Stimulated activated CD4-positive, alpha-beta T cell treated with anti-CD3 and anti-CD28 coated beads, Interleukin-2, amount 100 ng/mL, for 24 hours (primary cell): ENCODE measurements at places on chromosomes 6 and 20.

DNA sequence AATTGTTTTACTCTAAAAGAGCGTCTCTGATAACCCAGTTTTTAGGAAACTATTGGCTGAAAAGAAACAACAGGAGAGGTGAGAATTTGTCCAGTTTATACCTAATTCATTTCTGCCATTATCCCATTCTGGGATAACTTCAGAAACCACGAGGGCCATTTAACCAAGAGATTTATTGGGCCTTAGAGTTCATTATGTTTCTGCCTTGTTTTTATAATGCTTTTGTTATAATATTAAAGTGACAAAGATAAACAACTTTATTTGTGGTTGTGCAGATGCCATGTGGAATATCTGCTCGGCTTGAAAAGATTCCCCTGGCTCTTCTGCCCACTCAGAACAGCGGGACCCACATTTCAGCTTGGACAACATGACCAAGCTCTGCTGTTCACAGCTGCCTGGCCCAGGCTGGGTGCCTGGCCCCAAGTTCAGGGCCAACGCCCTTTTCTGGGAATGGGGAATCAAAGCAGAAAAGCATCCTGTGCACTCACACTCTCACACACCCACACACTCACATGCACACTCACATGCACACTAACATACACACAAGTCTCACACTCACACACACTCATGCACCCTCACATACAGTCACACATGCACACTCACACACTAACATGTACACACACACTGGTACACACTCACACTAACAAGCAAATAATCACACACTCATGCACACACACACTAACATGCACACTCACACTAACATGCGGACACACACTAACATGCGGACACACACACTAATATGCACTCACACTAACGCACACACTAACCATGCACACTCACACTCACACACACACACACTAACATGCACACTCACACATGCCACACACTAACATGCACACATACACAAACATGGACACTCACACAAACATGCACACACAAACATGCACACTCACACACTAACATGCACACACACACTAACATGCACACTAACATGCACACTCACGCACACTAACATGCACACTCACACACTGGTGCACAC is 86.7 kb upstream of the NEDD9 start:
- no peak for DNase-seq

DNA sequence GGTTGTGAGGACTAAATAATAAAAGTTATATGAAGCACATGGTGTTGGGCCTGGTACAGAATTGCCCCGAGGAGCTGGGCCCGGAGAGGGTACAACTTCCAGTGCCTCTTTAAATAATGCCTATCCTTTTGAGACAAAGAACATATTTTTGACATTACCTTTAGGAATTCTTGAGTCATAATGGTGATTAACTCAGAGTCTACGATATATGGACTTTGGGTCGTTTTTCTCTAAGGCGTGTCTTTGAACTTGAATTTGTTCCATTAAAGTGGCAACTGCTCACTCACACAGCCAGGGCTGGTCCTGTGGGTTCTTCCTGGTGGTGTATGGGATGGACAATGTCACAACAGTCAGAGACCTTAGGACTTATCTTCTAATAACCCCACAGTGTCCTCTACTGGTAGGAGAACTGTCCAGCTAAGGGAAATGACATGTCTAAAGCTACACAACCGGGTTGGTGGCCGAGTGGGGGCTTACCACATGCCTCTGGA is 106.5 kb downstream of the CDC5L start:
- DNase-seq: no peak

GRCh38 chr20:45432294-45432693 is 16.4 kb downstream of the PIGT start:
- no peak for DNase-seq

GRCh38 chr20:24066076-24066700 is 77.6 kb upstream of the GGTLC1 start:
- peak; percentile 23 for DNase-seq

DNA sequence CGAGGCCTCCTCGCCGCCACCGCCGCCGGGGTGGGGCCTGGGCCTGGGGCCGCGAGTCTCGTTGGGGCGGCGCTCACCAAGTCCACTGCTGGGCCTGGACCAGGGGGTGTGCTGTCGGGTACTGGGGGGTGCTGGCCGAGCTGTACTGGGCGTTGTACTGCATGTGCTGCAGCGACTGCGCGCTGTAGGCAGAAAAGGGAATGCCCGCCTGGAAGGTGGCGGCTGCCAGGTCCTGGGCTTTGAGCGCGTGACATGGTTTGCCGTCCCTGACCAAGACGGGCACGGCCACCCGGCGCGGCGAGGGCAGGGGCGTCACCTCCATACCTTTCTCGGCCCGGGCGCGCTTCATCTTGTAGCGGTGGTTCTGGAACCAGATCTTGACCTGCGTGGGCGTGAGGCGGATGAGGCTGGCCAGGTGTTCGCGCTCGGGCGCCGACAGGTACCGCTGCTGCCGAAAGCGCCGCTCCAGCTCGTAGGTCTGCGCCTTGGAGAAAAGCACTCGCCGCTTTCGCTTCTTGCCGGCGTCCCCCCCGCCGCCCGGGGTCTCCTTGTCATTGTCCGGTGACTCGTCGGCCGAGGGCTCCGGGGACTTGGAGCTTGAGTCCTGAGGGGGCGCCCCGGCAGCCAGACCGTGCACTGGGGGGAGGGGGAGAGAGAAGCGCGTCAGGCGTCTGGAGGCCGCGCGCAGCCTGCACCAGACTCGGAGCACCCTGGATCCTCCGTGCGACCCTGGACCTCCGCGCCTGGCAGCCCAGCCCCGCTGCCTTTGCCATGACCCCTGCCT is 1.8 kb downstream of the NKX2-2 start:
- DNase-seq: no peak

DNA sequence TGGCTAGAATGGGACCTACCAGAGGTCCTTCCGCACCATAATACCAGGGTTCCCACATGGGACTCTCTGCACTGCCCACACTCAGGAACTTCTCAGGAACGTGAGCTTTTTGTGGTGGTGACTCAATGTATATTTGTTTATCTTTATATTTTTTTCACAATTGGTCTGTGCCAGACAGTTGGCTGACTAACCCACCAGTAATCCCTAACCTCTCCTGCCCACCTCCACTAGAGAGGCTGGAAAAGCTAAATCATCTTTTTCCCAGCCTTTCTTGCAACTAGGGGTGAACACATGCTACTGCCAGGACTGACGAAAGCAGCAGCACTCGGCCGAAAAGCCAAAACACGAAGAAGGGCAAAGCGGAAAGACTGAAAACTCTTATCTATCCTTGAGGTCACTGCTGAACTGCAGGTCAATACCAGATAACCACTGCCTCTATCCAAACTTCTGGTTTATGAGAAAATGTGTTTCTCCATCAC is 112.9 kb downstream of the TRERF1 start:
- peak; percentile 27 for DNase-seq

DNA sequence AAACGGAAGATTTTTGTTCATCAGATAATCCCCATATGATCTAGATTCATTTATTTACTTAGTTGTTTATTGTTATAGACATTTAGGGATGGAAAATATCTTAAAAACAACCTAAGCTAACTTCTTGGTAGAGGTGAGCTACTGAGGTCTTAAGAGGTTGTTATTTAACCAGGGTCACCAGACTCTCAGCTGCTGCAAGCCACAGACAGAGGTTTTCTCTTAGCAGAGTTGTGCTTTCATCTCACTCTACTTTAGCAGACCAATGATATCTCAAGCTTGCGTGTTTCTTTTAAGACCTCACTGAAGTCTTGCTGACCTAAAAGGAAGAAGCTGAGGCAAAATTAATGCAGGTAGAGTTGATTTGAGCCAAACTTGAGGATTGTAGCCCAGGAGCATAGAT is 43.6 kb downstream of the NCOA7 start:
- DNase-seq: no peak

DNA sequence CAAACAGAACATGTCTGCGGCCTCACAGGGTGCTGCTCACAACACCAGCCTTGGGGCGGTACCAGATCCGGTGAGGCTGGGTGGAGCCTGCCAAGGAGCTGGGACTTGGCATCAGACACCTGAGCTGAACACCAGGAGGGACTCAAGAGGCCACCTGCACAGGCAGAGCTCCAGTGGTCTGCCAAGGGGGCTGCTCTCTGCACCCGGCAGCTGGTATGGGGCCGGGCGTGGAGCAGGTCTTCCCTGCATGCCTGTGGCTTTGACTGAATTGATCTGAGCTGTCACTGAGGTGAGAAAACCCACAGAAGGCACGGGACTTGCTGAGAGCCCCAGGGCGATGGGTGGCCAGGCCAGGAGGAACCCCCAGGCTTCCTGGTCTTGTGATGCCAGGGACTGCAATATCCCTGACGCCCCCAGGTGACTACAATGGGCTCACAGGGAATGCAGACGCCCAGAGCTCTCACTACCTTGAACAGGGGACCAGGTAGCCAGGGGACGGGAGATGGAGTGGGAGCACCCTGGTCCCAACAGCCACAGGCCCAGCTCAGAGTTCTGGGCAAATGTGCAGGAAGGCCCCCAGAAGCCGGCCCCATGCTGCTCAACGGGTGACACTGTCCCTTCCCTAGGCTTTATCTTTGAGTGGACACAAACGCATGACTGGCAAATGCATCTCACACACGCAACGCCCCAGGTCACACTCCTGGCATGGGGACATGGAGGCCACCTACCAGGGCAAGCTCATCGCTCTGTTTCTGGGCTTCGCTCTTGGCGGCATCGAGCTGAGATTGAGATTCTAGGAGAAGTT is 48.2 kb downstream of the DSTN start:
- DNase-seq: peak; percentile 8

GRCh38 chr6:114342826-114343781 is at the start of gene HS3ST5:
HS3ST5 (minus strand) TSS chr6:114343023; CDS start chr6:114062845, 280,178 bp downstream.
- DNase-seq: peak; percentile 3

- DNase-seq: no peak
Measured at GRCh38 chr6:39204160-39204495, 25.1 kb downstream of the KCNK5 start.
